ENCODE measurements at places on chromosomes 1 and 21.

DNA sequence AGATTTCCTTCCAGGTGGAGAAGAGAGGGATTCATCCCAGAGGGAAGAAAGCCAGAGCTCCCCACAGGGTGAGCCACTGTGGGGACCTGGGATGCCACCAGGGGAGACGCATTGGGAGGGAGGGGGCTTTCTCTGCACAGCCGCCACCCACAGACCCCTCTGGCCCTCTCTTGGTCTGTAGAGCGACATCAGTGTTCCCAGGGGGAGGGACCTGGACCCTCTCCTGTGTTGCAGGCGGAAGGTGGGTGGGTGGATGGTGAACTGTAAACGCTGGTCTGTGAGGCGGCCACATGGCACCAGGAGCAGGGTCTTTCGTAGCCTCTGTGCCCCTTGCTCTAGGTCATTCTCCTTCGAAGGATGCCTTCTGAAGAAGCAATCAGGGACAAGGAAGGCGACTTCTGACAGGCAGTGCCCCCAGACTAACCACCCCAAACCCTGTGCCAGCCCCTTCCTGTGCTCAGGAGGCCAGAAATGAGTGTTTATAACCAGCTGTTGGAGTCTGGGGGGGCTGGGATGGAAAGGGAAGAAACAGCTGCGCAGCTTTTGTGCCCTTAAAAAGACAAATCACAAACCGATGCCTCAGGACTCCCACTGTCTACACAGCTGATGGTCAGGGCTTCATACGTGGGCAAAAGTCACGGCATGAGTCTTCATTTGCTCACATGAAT is 121.4 kb upstream of the ZBTB40 start:
- DNase-seq, result no peak

DNA sequence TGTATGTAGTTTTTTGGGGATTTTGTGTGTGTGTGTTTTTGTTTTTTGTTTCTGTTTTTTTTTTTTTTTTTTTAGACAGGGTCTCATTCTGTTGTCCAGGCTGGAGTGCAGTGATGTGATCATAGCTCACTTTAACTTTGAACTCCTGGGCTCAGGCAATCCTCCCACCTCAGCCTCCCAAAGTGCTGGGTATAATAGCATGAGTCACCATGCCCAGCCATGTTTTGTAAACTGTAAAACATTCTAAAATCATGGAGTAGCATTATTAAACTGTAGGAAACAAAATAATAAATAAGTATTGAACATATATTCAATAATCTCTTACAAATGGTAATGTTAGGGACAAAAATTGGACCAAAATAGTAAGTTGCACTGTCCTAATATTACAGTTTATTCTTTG is 124.0 kb downstream of the FAF1 start:
- DNase-seq, result no peak

- no peak for DNase-seq
Observed at GRCh38 chr1:161733526-161733925, 12.2 kb downstream of the FCRLB start.

DNA sequence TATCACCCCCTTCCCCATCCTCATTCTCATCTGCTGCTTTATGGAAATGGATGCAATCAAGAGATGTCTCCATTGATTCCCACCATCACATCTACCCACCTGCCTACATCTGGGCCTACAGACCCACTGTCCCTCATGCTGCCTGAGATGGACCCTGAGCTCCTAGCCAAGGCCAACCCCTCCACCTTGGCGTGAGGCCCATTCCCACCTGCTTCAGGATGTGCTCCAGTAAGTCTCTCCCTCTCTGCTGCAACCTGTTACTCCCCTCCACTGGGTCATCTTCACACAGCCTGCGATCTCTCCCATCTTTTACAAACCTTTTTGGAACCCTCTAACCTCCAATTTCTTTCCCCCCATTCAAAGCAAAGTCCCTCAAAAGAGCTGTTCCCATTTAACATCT is 4.5 kb upstream of the GALE start:
- DNase-seq, result no peak

DNA sequence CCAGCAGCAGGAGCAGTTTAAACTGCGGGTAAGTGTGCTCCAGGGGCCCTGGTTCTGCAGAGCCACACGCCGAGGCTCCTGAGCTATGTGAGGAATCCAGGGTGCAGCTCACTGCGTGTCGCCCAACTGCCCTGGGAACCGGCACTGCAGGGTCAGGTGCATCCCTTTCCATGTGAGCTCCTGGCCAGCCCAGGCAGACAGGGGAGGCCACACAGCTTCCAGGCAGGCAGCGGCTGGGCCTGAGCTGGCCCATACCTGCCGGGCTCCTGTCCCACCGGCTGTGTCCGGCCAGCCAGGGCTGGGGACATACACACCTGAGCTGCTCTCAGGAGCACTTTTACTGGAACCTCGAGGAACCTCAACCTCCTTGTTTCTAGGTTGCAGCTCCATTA is 18.6 kb upstream of the COL18A1 start:
- no peak for DNase-seq

DNA sequence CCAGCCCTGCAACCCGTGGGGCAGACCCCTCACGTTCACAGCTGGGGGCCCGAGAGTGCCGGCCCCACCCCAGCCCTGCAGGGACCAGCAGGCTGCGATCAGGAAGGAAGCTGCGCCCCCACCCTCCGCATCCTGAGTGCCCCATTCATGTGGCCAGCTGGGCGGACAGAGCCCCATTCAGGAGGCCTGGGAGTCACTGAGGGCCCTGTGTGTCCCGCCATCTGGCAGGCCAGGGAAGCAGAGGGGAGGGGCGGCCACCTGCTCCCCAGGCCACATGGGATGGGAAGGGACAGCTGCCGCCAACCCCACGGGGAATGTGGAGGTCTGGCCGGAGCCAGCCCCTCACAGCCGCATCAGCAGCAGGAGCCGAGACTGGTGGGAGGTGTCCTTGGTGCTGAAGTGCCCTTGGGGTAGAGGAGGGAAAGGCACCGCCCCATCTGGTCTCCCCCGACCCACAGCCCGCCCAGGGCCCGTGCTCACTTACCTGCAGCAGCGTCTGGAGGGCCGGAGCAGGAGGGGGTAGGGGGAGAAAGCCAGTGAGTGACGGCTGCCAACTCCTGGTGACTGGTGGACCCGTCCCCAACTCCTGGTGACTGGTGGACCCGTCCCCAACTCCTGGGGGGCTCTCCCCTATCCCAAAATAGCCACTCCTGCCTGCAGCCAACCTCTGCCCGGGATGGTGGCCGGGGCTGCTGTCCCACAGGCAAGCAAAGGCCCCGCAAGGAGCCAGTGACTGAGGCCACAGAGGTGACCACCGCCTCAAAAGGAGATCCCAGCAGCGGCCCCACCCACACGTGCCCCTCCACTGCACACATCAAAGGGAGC is 8.7 kb downstream of the ACAP3 start:
- DNase-seq, result no peak

- DNase-seq, result no peak
Observed at GRCh38 chr1:160781914-160782689, 13.9 kb upstream of the LY9 start.

- no peak for DNase-seq
Observed at GRCh38 chr21:42460391-42461184, 35.4 kb downstream of the RSPH1 start.

- peak; percentile 78 for DNase-seq
Observed at GRCh38 chr1:1629430-1630190, 2.4 kb upstream of the MMP23B start.

- DNase-seq, result no peak
Observed at GRCh38 chr1:63073309-63074306, 248.8 kb upstream of the FOXD3 start.

DNA sequence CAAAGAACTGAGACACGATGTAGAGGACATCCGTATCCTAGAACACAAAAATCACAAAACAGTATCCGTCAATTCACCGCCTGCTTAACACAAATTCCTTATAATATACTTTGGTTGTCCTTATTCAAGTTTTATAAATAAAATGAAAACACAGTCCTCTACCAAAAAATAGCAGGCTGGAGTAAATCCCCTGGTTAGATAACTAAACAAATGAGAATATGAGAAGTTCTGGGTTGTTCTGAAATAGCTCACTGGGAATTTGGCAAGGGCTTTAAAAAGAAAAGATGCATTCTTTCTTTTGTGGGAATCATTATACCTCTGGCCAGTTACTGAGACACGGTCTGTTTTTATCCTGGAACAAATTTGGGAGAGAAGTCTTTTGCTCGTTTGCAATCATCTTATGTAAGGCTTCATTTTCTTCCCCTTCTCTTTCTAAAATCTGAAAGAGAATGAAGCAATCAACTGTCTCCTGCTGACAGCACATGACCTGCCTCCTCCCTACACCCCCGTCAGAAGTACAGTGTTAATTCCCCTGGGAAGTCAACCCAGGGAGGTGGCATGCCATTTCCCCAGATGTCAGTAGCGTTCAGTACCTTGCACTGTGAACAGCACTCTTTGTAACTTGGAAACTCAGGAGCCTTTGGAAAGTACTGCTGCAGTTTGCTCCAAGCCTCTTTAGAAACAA is 37.1 kb upstream of the RAP1GAP start:
- DNase-seq, result no peak

DNA sequence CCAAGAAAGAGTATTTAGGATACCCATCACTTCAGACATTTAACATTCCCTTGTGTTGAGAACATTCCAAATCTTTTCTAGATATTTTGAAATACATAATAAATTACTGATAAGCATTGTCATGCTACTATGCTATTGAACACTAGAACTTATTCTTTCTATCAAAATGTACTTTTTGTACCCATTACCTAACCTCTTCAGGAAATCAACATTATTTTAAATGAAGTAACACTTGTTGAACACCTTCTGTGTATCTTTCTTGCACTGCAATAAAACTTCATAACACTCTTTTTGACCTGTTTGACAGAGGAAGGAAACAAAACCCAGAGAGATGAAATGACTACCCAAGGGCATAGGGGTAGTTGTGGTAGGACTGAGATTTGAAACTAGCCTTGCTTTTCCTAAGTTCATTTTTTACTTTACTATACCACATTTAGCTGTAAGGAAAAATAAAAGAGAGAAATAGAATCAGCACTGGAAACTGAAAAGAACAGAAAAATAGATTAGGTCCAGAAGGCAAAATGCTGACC is 99.4 kb downstream of the UCHL5 start:
- DNase-seq, result no peak

DNA sequence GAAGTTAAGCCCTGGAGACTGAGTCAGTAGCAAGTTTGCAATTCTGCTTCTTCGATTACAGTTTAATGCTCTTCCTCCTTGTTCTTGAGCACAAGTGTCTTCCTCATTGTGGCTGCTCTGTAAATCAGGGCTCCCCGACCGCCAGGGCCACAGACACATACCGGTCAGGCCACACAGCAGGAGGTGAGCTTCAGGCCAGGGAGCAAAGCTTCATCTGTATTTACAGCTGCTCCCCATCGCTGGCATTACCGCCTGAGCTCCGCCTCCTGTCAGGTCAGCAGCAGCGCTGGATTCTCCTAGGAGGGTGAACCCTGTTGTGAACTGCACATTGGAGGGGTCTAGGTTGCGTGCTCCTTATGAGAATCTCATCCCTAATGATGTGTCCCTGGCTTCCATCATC is 1.7 kb upstream of the TRAPPC10 start:
- DNase-seq, result no peak

GRCh38 chr1:72357411-72357810 is 75.1 kb upstream of the NEGR1 start:
- no peak for DNase-seq

DNA sequence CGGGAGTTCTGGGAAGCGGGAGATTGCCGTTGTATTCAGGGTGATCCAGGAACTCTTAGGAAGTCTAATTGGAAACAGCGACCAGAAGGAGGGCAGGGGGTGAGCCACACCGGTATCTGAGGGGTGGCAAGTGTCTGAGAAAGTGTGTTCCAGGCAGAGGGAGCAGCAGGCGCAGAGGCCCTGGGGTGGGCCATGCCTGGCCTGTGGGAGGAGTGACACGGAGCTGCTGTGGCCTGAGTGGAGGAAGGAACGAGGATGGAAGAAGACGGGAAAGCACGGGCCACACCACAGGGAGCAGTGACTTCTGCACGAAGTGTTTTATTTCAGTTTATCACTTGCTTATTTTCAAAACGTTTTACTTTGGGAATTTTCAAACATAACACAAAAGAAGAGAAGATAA is 11.3 kb downstream of the PER3 start:
- DNase-seq, result no peak

DNA sequence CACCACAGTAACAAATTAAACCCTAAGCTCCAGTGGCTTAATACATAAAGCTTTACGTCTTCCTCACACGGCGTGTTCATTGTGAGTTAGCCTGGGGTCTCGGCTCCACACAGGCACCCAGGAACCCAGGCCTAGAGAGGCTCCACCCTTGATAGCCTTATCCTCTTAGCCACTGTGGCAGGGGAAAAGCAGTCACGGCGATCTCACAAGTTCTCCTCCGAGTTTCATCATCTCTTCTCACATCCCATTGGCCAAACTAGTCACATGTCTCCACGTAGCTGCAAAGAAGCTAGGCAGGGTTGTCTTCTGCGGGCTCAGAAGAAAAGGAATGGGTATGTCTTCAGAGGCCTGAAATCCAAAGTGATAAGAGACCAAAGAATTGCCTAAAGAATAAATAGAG is 122.3 kb upstream of the GRIK3 start:
- no peak for DNase-seq

DNA sequence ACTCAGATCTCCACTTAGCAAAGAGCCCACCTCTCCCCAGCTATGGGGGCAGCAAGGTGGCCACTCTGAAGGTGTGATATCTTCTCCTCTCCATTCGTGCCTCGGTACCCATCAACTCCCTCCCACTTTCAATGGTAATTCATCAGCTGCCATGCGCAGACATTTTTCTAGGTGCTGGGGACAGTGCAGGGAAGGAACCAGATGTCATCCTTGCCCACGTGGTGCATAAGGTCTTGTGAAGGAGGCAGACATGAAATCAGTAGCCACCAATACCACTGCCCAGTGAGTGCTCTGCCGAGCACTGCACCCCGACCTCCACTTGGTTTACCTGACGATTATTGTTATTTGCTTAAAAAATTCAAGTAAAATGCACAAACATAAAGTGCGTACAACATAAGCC is 76.3 kb upstream of the CSF3R start:
- DNase-seq, result no peak

- no peak for DNase-seq
Observed at GRCh38 chr1:182213163-182213562, 151.7 kb upstream of the ZNF648 start.

GRCh38 chr1:115790846-115791245 is 22.3 kb upstream of the CASQ2 start:
- DNase-seq, result no peak

- no peak for DNase-seq
Observed at GRCh38 chr1:168466714-168467131, 77.1 kb downstream of the XCL2 start.

- DNase-seq, result no peak
Observed at GRCh38 chr1:7447093-7447492, 324.0 kb upstream of the VAMP3 start.

DNA sequence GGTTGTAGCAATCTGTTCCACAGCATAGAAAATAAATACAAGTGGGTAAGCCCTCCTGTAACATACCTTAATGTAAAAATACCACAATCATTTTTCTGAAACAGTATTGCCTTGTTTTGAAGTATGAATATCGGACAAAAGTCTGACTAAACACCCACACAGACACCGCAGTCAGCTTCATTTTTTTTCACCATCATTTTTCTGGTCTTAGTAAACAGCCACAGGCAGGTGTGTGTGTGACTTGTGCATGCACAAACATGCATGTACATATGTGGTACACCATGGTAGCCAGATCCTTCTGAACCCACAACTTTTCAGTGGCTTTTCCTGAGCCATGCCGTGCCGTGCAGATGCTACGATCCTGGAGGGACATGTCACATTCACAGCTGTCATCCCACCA is 261.7 kb downstream of the PCP4 start:
- no peak for DNase-seq

GRCh38 chr1:54312796-54313316 is 93.3 kb downstream of the SSBP3 start:
- no peak for DNase-seq

GRCh38 chr1:44154049-44154448 is 12.6 kb upstream of the KLF18 start:
- no peak for DNase-seq
